Forelimb muscle (tissue), 1 donor: ENCODE measurements at places on chromosomes 1 and 21.

DNA sequence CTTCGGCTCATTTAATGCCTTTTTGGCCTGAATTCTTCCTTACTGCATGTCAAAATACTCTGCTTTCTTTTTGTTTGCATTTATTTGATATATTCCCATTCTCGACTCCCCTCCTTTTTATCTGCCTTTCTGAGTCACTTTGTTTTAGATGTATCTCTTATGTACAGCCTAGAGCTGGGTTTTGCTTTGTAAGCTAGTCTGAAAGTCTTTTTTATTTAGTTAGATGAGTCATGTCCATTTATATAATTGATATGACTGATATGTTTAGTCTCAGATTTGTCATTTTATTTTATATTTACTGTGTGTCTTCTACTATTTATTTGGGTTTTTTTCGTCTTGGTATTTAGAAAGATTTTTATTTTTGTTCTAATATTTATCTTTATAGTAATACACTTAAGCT, 33.6 kb upstream of the GNG5 start:
- no peak for DNase-seq

GRCh38 chr1:107669996-107670395, 295.0 kb downstream of the VAV3 start:
- no peak for DNase-seq

DNA sequence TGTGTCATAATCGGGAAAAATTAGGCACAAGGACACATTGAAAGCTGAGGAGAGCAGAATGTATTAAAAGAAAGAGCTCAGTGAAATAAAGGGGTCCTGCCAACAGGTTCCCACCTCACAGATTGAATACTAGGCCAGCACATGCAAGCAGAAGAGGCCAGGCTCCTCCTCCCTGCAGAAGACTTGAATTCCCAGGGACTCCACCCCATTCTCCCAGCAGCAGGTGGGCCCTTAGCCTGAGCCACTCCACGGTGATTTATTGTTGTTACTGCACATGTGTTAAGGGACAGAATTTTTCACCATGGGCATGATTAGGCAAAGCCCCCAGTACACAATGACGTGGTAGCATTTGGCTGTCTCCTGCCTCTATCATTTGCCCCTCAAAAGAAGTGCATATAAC, 1844.7 kb downstream of the NCAM2 start:
- DNase-seq: no peak

- DNase-seq: no peak
Observed at GRCh38 chr1:228174482-228175315, 9.1 kb downstream of the IBA57 start.

DNA sequence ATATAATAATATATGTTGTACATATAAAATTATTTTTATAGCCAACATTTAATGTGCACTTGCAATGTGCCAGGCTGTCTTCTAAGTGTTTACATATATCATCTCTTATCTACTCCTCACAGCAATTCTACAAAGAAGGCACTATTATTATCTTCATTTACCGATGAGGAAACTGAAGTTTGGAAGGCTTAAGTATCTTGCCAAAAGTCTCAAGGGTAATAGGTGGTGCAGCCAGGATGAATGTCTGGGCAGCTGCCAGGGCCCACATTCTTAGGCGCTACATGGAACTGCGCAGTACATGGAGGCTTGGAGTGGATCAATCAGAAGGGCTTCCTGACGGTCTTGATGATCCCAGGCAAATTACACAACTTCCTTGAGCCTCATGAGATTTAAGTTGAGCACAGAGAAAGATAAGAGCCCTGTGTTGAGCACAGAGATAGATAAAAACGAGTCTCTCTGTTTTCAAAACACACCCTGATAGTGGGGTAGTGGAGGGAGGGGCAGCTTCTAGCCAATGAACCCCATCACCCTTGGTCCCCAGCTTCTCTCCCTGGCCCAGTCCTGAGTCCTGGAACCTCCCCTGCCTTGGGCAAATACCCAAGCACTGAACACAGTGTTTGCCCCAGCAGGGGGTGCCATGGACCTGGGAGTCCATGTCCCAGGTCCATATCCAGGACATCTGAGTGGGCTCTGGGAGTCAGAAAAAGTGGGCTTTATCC, 9.2 kb downstream of the POU3F1 start:
- DNase-seq: no peak

DNA sequence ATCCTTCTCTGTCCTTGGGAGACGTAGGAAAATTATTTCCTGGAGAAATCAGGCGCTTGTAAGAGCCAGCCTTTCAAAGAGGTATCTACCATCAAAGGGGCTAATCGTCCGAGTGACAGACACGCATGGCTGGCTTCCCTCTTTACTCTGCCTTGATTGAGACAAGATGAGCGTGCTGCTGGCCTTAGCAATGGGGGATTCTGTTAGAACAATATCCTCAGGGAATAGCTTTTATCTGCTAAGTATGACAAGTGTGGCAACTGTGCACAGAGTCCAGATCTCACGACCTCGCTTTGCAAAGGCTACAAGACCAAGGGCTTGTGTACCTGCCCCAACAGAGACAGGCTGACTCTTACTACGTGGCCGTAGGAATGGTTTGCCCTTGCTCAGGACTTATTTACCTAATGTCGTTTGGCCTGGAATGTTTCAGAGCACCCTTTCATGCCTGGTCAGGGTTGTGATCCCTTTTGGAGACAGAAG, 417.1 kb downstream of the KIF26B start:
- no peak for DNase-seq

DNA sequence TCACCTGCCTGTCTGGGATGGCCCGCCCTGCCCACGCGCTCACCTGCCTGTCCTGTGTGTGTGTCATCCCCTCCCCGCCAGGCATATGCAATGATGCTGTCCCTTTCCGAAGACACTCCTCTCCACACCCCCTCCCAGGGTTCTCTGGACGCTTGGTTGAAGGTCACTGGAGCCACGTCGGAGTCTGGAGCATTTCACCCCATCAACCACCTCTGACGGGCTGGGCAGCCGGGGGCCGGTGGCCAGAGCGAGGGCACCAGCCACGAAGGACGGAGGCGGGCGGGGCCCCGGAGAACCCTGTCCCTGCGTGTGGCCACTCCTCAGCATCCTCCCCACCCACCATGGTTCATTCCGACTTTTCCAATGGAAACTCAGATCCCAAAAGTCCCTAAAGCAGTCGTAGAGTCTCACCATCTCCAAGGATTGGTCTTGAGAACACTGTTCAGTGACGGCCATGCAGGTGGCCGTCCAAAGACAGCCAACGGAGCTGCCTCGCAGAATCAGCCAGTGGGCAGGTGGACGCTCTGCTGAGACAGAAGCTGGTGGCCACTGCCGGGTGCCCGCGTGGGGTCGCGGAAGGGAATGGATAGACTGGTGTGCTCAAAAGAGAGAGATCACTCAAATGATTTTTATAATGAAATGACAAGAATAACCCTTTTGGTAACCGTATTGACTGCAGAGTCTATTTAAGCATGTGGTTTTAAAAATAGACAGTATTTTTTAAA, 20.7 kb upstream of the ARHGEF16 start:
- no peak for DNase-seq
